ENCODE measurements at places on chromosomes 12 and 14.

DNA sequence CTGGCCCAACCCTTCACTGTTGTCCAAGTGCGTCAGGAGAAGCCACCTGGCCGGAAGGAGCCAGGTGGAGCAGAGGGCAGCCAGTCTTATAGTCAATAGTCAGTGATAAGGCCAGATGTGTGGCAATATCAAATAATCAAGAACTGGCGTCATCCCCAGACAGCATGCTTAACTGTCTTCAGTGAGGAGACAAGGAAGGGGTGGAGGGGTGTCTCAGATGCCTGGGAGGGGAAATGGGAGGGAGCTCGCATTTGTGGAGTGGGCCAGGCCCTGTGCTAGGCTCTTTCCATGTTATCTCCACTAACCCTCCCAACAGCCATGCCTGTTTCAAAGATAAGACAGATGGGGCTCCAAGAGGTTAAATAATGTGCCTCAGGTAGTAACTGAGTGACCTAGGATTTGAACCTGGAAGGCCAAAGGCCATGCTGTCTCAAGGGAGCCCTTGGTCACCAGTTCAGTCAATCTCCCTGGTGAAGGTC, 48.9 kb upstream of the FOS start:
- DNase-seq = no peak

GRCh38 chr14:80346395-80346794, 135.1 kb upstream of the DIO2 start:
- no peak for DNase-seq

- no peak for DNase-seq
Observed at GRCh38 chr14:67508956-67509355, 20.4 kb upstream of the TMEM229B start.

GRCh38 chr12:71393625-71394024, 46.0 kb upstream of the LGR5 start:
- no peak for DNase-seq

DNA sequence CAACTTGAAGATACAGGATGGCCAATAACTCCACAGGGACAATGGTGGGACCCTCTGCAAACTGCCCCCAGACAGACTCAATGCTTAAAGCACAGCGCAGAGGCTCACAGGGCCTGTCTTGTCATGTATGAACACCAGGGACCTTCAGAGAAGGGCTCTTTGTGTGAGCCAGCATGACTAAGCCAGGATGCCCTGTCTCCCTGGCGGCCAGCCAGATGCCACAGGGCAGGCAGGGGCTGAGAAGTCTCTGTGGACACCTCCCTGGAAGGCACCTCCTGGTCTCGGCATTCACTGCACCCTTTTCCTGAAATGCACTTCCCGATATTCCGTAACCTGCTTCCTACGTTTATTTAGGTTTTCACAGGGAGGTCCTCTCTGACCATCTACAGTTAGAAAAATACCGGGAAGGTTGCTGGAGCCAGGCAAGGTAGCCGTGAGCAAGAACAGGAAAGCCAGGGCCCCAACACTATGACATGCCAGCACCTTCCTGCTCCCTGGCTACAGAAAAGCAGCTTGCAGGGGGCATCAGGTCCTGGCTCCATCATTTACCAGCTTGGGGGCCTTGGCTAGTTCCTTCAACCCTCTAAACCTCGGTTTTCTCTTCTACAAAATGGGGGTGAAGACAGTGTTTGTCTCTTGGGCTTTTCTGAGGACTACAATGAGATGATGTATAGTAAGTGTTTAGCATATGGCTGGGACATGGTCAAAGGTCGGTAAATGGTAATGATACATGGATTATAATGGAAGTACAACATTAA, 65.0 kb downstream of the PITPNM2 start:
- no peak for DNase-seq

GRCh38 chr12:51160814-51161459, 12.0 kb downstream of the TFCP2 start:
- no peak for DNase-seq

DNA sequence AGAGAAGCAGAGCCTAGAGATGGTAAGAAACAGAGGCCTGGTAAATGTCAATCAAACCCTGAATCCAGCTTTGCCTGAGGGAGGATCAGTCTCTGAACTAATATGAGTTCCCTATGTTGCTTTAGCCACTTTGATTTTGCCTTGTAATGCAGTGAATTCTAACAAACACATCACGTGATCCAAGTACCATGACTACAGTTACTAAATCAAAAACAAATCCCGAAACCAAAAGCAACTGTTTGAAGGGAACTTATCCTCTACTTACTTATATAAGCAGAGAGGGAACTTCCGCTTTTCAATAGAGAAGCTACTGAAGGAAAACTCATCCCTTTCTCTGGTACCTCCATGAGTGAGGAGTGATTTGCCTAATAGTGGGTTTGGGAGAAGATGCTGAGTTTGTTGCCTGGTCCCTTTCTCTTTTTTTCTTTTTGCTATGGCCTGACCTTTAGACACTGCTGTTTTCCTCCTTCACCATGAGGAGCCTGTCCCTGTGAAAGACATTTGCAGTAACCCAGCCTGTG, 7.7 kb upstream of the PPTC7 start:
- DNase-seq = no peak

DNA sequence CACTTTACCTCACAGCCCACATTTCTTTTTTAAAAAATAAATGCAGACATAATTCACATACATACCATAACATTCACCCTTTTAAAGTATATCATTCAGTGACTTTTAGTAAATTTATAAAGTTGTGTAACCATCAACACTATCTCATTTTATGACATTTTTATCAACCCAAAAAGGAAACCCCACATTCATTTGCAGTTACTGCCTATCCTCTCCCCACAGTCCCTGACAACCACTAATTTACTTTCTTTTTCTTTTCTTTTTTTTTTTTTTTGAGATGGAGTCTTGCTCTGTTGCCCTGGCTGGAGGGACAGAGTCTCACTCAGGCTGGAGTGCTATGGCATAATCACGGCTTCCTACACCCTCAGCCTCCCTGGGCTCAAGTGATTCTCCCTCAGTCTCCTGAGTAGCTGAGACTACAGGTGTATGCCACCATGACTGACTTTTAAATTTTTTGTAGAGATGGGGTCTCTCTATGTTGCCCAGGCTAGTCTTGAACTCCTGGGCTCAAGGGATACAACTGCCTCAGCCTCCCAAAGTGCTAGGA, 1.5 kb upstream of the EP400 start:
- DNase-seq = no peak

DNA sequence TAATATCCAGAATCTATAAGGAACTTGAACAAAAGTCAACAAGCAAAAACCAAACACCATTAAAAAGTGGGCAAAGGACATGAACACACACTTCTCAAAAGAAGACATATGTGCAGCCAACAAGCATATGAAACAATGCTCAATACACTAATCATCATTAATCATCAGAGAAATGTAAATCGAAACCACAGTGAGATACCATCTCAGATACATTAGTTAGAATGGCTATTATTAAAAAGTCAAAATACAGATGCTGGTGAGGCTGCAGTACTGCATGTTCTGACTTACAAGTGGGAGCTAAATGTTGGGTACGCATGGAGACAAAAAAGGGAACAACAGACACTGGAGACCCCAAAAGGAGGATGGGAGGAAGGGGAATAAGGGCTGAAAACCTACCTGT, 67.1 kb downstream of the BLTP3B start:
- DNase-seq = no peak

DNA sequence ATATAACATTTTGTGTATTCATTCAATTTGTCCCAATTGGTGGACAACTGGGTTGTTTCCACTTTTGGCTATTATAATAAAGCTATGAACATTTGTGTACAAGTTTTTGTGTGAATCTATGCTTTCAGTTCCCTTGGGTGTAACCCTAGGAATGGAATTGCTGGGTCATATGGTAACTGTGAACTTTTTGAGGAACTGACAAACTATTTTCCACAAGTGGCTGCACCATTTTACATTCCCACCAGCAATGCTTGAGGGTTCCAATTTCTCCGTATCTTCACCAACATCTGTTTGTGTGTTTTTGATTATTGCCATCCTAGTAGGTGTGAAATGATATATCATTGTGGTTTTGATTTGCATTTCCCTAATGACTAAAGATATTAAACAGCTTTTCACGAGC, 13.0 kb downstream of the LPCAT3 start:
- DNase-seq = no peak

- DNase-seq = no peak
Observed at GRCh38 chr12:94277426-94278000, 129.1 kb downstream of the PLXNC1 start.
